ENCODE measurements at places on chromosomes 6 and 20. TPM values are rescaled to one million over a fixed set of nuclear protein-coding genes. Genes with fewer than 3 reads are reported as not detected.

RHAG gene
- 1.7 TPM for total RNA-seq

DNA sequence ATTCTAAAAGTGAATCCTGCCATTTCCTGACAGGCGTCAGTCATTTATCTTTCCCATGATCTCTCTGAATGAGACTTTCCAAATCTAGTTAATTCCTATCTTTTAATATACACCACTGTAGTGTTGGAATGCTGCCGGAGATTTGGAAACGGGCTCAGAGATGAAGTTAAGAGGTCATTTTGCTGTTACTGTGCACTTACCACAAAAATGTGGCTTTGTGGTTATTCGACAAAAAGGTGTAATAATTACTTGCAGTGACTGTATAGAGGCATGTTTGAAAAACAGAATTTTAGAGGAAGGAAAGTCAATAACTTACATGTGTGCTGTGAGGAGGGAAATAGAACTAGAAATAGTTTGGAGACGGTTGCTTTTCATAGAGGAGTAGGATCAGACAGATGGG is 460.2 kb upstream of the BTBD3 start:
- no peak for DNase-seq

DNA sequence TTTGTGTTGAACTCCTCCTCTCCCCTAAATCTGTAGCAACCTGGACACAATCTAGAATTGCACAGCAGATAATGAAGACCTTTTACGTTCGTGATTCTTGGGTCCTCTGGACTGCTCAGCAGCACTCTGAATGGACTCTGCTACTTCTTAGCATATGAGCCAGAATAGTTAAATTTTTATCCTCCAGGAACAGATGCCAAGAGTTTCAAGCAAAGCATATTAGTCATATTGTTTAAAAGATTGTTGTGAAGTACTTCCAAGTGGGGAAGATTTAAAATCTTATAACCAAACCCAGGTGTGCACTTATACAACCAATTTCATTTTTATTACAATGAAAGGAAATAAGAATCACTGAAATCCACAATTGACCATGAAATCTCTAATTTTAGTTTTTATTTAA is 118.9 kb upstream of the EXOC2 start:
- DNase-seq, result no peak

MYCT1 gene
- total RNA-seq, result 7.0 TPM

- no peak for DNase-seq
These were observed 6.9 kb upstream of the OCSTAMP start for GRCh38 chr20:46557231-46557956.

DNA sequence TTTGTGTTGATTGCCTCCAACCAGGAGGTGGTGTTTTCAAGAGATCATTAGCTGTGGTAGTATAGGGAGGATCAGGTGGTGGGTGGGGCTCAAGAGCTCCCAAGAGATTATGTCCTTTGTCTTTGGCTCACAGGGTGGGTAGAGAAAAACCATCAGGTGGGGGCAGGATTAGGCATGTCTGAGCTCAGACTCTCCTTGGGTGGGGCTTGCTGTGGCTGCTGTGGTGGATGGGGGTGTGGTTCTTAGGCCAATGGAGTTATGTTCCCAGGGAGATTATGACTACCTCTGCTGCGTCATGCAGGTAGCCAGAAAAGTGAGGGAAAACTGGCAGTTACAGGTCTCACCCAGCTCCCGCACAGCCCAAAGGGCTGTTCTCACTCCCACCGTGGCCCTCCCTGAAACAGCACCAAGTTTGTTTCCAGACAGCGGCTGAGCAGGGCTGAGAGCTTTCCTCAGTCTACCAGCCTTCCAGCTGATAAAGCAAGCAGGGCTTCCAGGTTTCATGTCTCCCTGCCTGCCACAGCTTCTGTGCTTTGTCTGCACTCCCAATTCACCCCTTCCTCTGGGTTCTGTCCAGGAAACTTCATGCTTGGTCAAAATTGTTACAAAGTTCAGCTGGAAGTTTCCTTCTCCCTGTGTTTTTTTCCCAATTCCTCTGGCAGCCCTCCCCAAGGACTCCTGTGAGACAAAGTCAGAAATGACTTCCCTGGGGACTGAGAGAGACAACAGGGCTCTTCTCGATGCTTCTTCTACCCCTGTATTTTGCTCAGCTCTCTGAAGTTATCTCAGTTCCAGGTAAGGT is 481.1 kb upstream of the MAN1A1 start:
- no peak for DNase-seq

GRCh38 chr6:103797738-103798137 is 1062.0 kb downstream of the HACE1 start:
- DNase-seq, result no peak

Measured in right cardiac atrium (tissue), 5 donors.